ENCODE measurements at places on chromosomes 3 and 15.

DNA sequence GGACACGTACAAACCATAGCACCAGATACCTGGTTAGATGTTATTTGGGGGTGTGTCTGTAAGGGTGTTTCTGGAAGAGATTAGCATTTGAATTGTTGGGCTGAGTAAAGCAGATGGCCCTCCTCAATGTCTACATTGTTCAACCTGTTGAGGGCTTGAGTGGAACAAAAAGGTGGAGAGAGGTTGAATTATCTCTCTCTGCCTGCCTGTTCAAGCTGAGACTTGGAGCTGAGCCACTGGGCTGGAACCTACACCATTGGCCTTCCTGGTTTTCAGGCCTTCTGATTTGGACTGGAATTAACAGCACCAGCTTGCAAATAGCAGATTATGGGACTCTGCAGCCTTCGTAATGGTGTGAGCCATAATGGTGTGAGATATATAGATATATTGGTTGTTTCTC lies 71.3 kb upstream of the CORO2B start:
- no peak for DNase-seq

DNA sequence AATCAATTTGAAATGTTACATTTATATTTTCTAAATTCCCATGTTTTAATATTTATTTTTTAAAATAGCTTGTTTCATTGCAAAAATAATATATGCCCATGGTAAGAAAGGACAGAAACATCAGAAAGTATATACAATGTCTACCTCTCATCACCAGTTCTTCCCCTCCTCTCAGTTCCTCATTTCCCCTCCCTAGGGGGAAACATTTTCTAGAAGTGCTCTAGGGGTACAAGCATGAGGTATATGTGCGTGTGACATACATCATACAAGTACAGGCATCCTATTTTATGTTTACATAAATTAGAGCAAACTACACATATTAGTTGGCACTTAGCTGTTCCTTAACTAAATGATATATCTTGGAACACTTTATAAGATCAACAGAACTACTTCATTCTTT lies 189.3 kb upstream of the VEPH1 start:
- DNase-seq, result no peak

DNA sequence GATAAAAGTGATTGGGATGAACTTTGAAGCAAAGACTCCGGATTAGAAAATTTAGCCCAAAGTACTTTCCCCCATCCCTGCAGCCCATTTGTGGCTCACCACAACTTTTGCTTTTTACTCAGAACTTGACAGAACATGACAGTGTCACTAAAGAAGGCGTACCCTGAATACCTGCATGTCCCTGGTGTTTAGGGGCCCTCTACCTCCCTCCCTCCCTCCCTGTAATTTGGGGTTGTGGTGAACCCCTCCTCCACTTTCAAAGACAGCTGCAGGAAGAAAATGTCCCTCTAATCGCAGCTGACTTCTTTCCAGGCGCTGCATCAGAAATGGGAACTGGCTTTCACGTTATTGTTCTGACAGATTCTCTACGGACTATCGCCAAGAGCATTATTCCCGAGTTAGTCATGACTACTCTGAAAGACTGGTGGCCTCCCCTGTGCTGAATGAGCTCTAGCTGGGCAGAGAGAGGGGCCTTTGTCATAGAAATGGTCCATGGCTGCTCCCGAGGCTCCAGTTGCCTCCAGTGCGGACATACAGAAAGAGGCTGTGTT lies 93.2 kb upstream of the ARHGEF3 start:
- no peak for DNase-seq

DNA sequence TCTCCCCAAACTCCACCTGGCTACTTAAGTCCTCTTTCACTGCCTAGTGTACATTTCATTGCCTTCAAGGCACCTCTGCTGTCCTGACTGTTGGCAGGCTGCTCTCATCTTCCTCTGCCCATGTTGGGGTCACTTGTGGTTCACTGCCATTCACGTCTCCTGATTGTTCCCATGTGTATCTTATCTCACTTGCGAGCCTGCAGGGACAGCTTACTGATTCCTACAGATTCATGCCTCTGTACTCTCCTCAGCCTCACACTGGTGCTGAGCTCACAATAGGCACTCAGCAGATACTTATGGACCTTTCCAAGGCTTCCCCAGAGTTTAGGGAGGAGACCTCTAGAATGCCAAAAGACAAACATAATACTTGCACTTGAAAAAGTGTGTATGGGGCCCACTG lies 28.8 kb upstream of the ANP32A start:
- no peak for DNase-seq

- peak; percentile 4 for DNase-seq
Measured at GRCh38 chr15:41501191-41501917, 7.7 kb downstream of the ITPKA start.

DNA sequence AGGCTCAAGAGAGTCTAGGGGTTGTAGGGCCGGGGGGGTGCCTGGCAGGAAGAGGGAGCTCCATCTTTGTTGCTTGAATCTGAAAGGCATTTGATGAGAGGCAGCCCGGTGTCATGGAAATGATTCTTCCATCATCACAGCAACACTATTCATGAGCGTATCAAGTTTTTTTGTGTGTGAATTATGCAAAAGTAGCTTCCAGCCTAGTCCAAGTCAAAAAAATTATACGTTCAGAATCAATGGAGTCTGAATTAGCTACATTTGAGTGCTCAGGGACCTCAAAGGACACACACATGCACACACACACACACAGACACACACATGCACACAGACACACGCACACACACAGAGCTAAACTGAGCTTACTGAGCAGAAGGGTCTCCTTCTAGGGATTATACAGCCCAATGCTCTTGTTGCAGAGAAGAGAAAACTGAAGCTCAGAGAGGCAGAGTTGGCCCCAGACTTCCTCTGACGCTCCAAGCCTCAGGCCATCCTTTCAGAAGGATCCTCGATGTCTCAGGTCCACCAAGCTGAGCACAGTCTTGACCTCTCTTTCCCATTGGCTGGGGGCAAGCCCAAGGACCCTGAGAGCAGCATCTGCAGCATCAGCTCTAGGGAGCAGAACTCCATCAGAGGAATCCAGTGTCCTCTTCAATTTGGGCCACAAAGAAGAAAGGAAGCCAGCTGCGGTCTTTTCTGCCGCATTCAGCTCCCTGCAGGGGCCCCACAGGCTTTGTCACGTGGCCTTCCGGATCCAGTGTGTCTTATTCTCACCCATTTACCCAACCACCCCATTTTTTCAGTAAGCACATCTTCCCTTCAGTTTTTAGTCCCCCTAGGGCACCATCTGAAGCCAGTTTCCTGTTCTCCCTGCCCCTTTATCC lies 228.0 kb downstream of the UACA start:
- no peak for DNase-seq

- no peak for DNase-seq
Measured at GRCh38 chr15:36808411-36809160, 229.2 kb downstream of the CDIN1 start.

Measured in NCI-H748 treated with DMSO at 0.1 percent for 48 hours (cell line).